ENCODE measurements at places on chromosomes 1 and 21.

- DNase-seq = no peak
These were observed 7.1 kb downstream of the C1orf226 start for GRCh38 chr1:162388615-162389014.

GRCh38 chr1:100928128-100928527 lies 32.2 kb downstream of the SLC30A7 start:
- DNase-seq = no peak

DNA sequence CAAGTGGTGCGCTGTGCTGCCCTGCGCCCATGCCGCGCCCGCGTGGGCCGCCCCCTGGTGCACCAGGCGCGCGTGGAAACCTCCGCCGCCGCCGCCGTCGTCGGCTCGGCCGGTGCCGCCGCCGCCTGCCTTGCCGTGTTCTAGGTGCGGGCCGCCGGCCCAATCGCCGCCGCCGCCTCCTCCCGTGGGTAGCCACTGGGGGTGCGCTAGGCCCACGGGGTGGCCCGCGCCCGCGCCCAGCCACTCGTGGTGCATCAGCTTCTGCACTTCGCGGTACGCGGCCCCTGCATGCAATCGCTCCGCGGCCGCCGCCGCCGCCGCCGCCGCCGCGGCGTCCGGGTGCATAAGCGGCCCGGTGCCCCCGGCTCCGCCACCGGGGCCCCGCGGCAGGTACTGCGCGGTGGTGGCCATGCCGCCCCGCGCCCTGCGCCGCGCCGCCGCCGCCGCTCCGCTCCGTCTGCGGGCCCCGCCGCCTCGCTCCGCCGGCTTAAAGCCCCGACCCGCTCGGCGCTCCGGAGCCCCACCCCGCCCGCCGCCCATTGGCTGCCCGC lies at the start of gene POU3F1:
Gene POU3F1, minus strand, starts transcription at position 461 of the 551 bp plus-strand sequence. Its CDS starts 50 bp downstream, at position 411.
- no peak for DNase-seq

GRCh38 chr1:99691175-99691574 lies 45.3 kb downstream of the PALMD start:
- no peak for DNase-seq

GRCh38 chr21:46188226-46189212 lies 4.3 kb upstream of the SPATC1L start:
- DNase-seq = no peak

GRCh38 chr1:160724465-160725242 lies 13.0 kb upstream of the CD48 start:
- no peak for DNase-seq

DNA sequence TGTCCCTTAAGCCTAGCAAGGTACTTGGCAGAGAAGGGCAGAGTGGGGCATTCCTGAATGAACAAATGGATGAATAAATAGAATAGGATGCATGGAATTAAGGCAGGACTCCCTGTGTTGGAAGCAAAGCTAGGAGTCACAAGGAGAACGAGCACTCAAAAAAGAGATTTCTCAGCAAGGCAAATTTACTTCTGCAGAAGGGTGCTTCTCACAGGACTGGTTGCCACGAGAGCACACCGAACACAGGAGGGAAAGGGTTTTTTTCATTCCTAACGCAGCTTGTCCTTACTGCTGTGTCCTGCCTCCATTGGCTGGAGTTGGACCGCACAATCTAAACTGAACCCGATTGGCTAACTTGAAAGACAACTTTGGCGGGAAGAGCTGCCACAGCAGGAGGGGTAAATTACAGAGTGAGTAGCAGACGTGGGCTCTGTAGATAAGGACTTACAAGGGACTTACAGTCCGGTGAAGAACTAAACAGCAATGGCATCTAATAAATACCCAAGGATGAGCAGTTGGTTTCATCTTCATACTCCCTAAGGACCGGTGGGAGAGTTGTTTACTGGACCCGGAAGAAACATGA lies 52.4 kb downstream of the KIF26B start:
- DNase-seq = no peak

GRCh38 chr1:106676021-106676420 lies 380.5 kb upstream of the PRMT6 start:
- DNase-seq = no peak

DNA sequence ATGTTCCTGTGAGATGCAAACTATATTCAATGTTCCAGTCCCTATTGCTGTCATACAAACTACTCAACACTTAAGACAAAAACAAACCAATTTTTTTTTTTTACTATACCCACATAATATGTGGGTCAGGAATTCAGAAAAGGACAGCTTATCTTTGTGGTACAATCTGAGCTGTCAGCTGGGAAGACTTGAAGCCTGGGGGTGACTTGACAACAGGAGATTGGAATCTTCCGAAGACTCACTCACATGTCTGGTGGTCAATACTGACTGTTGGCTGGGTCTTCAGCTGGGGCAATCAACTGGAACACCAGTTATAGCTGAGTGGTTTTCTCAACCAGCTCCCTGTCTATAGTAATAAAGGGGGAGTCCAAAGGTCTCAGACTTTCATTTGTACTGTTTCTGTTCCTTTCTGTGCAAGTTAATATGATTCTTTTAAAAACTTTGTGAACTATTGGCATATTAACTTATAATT lies 81.7 kb upstream of the ATP1B1 start:
- DNase-seq = no peak

GRCh38 chr1:64473367-64473766 lies 3.4 kb downstream of the CACHD1 start:
- no peak for DNase-seq

DNA sequence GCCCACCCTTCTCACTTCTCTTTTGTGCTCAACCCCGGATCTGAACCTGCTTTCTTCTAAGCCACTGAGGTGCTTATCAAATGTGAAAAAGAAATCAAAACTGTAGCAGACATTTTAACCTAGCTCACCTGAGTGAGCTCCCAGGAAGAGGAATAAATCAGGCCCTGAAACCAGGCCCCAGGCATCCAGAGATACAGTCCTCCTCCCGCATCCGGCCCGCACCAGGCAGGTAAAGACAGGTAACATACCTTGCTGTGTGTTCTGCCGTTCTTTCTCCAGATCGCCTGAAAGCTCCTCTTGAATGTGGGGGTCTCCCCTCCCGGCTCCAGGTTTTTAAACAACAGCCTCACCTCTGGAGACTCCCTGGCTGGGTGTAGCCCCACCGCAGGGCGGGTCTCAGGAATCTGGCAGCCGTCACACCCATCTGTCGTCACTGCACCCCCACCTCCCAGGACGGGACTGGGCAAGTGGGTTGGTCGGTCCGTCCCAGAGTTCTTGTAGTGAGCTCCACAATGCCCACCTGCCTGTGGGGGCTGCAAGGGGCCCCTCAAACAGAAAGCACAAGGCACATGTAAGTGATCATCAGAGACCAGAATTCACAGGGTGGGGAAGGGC lies at the start of gene LAMB3:
Gene LAMB3, minus strand, starts transcription at position 305 of the 615 bp plus-strand sequence. CDS start 1,481 bp downstream, outside the sequence.
- DNase-seq = no peak

- DNase-seq = no peak
These were observed 17.2 kb downstream of the KIF26B start for GRCh38 chr1:245172026-245172425.

GRCh38 chr1:183121609-183122008 lies 64.5 kb upstream of the LAMC2 start:
- DNase-seq = no peak

GRCh38 chr1:19605967-19606366 lies 38.1 kb upstream of the NBL1 start:
- no peak for DNase-seq

DNA sequence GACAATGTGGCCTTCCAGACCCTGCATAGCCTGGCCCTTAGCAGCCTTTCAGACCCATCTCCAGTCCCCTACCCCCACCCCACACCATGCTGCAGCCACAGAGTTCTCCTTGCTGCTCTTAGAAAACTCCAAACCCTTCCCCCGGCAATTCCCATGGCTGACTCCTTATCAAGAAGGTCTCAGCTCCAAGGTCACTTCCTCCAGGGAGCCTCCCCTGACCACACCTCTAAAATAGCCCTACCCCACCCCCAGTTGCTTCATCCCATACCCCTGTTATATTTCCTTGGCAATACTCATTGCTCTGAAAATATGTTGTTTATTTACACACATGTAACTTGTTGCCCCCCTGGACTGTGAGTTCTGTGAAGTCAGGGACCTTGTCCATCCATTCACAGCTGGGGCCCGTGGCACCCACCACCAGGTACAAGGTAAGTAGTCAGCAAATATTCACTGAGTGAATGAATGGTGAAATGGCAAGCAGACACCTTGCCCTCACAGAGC lies 4.3 kb upstream of the ADGRB2 start:
- DNase-seq = no peak

DNA sequence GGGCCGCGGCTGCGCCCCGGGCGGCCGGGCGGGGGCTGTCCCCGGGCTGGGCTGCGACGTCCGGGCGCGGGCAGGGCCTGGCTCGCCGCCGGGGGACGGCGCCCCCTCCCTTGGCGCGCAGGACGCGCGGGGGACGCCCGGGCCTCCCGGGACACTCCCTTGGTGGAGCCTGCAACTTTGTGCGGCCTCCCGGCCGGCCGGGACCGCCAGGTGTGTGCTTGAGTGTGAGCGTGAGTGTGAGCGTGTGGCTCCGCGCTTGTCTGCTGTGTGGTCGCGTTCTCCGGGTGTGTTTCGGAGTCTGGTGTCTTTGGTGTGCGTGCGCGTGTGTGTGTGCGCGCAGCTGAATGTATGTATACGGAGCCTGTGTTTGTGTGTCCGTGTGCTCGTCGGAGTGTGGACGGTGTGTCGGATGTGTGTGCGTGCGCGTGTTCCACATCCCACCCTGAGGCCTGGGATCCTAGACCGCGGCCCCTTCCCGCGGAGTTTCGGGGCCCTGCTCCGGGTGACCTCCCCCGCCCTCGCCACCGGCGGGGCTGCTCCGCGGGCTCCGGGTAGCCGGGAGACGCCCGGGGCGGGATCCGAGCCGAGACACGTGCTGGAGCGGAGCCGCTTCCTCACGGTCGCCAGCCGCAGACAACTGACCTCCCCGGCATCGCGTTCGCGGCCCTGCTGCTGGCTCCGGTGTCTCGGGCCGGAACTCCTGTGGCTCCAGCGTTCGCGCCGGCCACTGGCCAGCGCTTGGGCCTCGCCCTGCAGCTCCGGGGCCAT lies 1.7 kb downstream of the PTPRU start:
- no peak for DNase-seq

DNA sequence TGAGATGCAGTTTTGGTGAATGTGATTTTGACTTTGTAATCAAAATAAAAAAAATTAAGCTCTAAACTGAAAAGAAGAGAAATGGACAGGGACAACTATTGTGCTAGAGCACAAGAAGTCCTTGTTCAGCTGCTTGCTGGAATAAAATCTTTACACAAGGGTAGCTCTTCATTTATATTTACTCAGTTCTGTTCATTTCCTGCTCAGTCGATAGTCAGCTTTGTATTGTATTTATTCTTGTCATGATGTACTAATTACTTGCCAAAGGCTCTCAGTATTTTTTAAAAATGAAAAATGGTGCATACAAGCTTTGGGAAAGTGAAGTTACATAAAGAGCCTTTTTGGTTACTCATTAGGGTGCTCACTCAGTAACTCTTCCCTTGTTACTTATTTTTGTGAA lies 17.8 kb downstream of the F5 start:
- no peak for DNase-seq

DNA sequence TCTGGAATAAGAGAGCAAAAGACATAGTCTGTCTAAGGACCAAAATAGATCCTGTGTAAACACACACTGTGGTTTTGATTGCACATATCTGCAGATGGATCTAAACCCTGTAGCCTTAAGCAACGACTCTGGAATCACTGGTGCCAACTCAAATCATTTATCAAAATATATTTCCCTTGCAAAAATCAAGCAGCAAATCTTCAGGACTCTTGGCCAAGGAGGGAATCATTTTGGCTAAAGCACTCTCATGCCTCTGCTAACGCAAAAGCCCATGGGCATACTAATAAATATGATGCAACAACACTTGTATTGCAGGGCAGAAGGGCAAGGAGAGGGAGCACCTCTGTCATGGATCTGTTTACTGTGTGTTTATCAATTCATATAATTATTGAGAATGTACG lies 155.4 kb upstream of the DUSP10 start:
- DNase-seq = no peak

- no peak for DNase-seq
These were observed 69.1 kb downstream of the KCNJ15 start for GRCh38 chr21:38325731-38326420.

- no peak for DNase-seq
These were observed 504 bp downstream of the H6PD start for GRCh38 chr1:9235096-9235459.

DNA sequence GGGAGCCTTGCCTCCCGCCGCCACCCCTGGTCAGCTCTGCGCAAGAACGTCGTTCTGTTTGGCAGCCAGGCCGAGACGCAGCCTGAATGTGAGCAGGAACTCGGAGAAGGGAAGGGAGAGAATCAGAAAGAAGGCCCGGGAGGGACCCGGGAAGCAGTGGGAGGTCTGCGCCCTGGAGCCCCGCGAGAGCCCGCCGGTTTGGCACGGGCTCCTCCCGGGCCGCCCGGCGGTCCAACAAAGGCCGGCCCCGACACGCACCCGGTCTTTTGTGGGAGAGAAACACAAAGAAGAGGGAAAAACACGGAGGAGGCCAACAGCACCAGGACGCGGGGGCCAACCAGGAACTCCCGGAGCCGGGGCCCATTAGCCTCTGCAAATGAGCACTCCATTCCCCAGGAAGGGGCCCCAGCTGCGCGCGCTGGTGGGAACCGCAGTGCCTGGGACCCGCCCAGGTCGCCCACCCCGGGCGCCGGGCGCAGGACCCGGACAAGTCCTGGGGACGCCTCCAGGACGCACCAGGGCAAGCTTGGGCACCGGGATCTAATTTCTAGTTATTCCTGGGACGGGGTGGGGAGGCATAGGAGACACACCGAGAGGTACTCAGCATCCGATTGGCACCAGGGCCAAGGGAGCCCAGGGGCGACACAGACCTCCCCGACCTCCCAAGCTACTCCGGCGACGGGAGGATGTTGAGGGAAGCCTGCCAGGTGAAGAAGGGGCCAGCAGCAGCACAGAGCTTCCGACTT lies 2.7 kb upstream of the OLIG2 start:
- DNase-seq = no peak

DNA sequence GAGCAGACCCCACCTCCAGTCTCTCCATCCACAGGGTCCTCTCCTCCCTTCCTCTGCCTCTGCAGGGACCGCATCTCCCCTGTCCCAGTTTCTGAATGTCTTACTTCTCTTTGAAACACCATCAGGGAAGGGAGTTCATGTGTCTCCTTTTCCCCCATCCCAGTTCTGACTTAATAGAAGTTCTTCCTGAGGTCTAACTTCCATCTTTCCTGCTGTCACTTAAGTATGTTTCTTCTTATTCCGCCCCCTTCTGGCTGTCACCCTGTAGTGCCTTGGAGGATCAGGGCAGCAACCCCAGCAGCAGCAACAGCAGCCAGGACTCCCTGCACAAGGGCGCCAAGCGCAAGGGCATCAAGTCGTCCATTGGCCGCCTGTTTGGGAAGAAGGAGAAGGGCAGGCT lies 29.3 kb downstream of the MYOG start:
- no peak for DNase-seq

DNA sequence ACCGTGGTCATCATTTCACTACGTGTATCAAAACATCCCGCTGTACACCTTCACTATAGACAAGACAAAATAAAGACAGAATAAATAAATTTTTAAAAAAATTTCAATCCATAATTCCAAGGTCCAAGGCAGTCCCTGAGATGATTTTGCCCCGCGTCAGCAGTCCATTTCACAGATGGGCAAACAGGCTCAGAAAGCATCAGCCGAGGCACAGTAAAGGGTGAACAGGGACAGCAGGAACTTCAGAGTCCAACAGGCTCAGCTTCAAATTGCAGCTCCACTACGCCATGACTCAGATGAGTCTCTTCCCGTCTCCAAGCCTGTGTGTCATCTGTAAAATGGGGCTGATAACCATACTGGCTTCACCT lies 15.0 kb downstream of the MATN1 start:
- no peak for DNase-seq

- no peak for DNase-seq
These were observed 36.7 kb upstream of the SH3D21 start for GRCh38 chr1:36269408-36269838.

Data from activated CD8-positive, alpha-beta memory T cell treated with anti-CD3 and anti-CD28 coated beads for 48 hours (primary cell).